ENCODE measurements at places on chromosomes 12 and 14.

DNA sequence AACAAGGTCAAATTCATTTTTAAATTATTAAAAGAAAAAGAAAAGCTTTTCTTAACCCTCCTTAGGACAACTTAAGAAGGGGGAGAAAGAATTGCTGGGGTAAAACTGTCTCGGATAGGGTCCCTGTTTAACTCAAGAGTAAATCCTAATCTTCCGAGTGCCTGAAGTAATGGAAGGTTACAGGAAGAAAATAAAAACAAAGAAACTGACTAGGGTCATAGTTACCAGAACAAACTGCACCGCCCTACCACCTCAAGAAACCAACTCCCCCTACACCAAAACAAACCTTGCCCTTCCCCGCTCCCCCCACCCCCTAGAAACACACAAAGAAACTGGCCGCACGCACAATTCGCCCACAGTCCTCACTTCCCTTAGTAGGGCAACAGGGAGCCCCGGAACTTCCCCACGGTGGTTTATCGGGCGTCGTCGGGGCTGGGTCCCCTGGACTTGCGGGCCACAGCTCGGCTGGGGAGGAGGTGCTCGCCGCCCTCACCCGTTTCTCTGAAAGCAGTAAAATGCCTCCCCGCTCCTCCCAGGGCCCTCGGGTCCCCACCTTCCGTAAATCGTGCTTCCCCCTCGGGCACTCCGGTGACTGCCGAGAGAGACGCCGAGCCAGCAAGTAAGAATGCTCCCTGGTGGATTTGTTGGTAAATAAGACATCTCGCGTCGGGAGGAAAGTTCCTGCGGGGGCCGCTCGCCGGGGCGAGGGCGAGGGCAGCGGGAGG lies 2.4 kb downstream of the SINHCAF start:
- peak; percentile 7 for DNase-seq

DNA sequence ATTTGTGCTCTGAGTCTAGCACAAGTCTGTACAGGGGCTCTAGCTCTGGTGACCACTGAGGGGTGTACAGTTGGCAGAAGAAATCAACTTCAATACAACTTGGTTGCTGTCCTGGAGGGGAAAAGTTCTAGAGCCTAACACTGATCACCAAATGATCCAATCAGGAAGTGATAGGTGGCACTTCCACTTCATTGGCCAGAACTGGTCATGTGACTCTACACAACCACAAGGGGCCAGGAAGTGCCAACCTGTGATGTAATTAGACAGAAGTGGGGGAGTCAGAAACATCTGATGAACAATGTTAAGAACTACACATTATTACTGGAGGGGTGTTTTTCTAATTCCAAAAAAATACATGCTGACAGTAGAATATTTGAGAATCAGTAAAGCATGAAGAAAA lies 401.6 kb downstream of the VRK1 start:
- no peak for DNase-seq

DNA sequence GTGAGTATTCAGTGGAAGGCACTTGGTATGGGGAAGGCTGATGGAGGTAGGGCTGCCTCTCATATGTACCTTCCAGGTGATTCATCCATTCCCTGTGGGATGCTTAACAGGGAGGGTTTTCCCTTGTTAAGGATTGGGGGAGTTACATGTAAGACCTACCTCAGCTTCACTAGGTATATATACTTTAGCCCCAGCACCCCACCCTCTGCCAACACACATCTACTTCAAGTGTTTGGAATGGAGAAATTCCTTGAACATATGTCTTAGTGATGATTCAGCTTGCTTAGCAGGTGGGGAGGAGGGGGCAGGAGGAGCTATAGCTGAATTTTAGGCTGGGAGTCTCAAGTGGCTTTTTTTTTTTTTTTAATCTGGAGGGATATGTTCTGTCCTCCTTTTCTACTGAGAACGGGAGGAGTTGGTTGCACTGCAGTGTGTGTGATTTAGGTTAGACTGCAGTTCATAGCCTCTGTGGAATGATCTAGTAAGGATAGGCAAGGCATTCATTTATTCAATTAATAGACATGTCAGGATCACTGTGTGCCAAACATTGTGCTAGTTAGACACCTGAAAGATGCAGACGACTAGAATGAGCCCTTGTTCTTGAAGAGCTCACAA lies 1.7 kb downstream of the PIP4K2C start:
- no peak for DNase-seq

DNA sequence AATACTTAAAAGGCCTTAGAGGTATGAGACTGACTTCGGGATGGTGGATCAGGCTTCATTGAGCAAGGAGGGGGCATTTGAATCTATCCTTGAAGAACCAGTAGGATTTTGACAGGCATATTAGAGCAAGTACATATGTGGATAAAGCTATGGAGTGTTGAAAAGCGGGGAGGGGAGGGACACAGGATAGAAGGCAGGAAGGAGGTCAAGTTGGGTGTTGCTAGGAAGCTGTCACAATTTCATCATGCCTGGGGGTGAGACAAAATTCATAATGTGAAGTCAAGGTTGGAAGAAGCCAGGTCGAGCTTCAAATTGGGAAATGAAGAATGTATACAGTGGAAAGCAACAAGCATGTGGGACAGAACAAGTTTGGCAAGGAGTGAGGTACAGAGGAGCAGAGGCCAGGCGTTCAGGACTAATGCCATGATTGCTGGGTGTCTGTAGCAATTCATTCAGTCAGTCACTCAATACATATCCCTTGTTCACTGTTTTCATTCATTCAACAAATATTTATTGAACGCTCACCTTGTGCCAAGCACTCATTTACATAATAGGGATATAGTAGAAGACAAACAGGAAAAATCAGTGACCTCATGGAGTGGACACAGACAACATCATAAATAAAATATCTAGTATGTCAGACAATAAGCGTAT lies 58.3 kb upstream of the LTA4H start:
- DNase-seq, result no peak

- no peak for DNase-seq
These were observed 47.9 kb upstream of the PTGDR start for GRCh38 chr14:52219488-52220084.

DNA sequence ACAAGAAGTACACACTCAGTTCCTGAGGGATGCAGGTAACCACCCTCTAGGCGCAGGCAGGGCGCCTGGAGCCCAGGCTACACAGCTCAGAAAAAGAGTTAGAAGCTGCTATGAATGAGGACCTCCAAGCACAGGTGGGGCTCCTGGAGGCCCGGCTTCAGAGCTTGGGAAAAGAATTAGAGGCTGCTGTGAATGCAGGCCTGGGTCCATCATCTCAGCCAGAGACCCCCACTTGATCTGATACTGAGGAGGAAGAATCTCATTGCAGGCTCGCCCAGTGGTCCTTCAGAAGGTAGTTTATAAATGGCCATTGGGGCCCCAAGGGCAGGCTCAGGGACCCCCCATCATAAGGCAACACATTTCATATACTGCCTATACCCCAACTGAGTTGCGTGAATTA lies 556.4 kb downstream of the SLC6A15 start:
- no peak for DNase-seq

DNA sequence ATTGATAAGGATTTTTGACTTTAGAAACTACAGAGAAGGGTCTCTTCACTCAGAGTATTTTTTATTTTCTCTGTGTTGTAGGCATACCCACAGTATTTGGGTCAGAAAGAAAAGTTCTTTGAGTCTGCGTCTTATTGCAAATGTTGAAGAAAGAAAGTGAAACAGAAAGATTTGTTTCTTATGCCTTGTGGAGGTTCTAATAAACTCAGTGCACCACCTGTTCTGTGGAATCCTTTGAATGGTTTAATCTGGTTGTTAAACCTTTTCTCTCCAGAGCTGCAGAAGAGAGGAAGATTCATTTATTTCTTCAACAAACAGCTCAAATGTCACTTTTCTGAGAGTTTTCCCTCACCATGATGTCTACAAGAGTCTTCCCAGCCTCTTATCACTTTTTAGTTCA lies 146.6 kb upstream of the PLEKHG7 start:
- no peak for DNase-seq

DNA sequence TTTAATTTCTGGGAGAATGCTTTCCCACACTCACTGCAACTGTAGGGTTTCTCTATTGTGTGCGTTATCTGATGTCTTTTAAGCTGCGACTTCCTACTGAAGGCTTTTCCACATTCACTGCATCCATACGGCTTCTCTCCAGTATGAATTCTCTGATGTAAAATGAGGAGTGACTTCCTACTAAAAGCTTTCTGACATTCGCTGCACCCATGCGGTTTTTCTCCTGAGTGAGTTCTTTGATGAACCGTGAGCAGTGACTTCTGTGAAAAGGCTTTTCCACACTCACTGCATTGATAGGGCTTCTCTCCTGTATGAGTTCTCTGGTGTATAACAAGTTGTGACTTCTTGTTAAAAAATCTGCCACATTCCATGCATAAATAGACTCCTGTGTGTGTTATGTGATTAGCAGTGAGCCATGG lies 29.7 kb downstream of the ZNF605 start:
- DNase-seq, result no peak

- no peak for DNase-seq
These were observed 21.0 kb downstream of the BATF start for GRCh38 chr14:75543253-75543652.
